ENCODE measurements at places on chromosomes 16 and 17.

GRCh38 chr17:56880133-56880532 is 33.7 kb downstream of the TRIM25 start:
- no peak for DNase-seq

GRCh38 chr17:28324781-28325180 is 5.8 kb downstream of the TMEM97 start:
- no peak for DNase-seq

DNA sequence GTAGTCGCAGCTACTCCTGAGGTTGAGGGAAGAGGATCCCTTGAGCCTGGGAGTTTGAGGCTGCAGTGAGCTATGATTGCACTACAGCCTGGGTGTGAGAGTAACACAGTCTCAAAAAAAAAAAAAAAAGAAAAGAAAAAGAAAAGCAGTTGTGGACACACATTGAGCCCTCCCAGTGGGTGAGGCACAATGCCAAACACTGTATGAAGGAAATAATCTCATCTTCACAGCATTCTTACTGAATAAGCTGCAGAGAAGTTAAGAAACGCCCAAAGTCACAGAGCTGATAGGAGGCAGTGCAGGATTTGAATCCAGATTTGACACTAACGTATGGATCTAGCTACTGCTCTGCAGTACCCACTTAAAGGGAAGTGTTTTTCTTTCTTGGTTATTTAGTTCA is 5.9 kb upstream of the LYZL6 start:
- DNase-seq = no peak

- DNase-seq = no peak
These were observed 184.8 kb upstream of the CIBAR2 start for GRCh38 chr16:85296859-85297660.

GRCh38 chr16:68411086-68411485 is 37.2 kb downstream of the SMPD3 start:
- DNase-seq = no peak

DNA sequence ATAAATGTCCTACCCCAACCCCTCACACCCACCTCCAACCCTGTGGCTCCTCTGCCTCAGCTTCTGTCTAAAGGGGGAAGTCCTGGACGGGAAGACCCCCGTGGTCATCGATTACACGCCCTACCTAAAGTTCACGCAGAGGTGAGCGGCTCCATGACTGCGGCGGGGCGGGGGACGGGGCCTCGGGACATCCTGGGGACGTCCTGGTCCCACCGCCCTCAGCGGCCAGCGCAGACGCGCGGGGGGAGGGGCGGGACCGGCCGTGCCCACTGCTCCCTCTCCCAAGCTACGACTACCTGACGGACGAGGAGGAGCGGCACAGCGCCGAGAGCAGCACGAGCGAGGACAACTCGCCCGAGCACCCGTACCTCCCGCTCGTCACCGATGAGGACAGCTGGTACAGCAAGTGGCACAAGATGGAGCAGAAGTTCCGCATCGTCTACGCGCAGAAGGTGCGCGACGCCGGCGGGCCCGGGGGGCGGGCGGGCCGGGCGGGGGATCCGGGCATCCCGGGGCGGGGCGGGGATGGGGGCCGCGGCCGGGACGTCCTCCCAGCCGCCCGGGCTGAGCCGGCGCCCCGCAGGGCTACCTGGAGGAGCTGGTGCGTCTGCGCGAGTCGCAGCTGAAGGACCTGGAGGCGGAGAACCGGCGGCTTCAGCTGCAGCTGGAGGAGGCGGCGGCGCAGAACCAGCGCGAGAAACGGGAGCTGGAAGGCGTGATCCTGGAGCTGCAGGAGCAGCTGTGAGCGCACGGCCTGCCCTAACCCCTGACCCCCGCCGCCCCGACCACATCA is 6.7 kb downstream of the RUNDC3A start:
- DNase-seq = no peak

- no peak for DNase-seq
These were observed 2.1 kb downstream of the CFAP20 start for GRCh38 chr16:58127033-58127556.

- no peak for DNase-seq
These were observed 2.5 kb upstream of the LASP1 start for GRCh38 chr17:38867179-38867967.

DNA sequence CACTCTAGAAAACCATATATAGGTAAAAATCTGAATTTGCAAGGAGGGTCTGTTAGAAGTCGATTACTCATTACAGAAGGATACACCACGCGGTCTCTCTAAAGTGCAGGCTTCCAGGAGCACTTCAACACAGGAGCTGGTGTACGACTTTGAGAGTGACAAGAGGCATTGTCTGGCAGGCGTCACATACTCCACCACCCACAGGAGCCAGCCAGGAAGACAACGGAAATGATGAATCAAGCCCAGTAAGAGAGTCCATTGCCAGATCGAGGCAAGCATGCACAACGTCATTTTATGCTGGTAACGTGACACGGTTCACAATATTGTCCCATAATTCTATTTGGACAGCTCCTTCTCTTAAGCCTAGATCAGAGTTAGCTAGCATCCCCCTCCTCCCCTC is 15.0 kb upstream of the CACNG4 start:
- DNase-seq = no peak

DNA sequence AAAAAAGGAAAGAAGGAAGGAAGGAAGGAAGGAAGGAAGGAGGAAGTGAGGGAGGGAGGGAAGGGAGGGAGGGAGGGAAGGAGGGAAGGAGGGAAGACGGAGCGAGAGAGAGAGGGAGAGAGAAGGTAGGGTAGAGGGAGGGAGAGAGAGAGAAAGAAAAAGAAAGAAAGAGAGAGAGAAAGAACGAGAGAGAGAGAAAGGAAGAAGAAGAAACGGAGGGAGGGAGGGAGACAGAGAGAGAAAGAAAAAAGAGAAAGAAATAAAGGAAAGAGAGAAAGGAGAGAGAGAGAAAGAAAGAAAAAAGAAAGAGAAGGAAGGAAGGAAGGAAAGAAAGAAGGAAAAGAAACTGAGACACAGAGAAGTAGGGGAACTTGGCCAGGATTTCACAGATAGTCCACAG is 8.4 kb upstream of the SLC6A2 start:
- DNase-seq = no peak

GRCh38 chr17:71631483-71631882 is 489.3 kb upstream of the SOX9 start:
- no peak for DNase-seq

DNA sequence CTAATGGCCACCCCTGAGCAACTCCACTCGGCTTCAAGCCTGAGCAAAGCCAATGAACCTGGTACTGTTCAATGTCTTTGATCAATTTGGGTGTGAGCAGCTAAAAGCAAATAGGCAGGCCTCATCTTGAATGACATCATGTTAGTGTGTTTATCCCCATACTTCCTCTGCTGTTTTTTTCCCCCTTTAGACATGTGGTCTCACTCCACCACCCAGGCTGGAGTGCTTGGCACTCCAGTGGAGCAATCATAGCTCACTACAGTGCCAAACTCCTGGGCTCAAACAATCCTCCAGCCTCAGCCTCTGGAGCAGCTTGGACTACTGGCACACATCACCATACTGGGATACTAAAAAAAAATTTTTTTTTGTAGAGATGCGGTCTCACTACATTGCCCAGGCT is 75.4 kb downstream of the ARHGAP17 start:
- no peak for DNase-seq

DNA sequence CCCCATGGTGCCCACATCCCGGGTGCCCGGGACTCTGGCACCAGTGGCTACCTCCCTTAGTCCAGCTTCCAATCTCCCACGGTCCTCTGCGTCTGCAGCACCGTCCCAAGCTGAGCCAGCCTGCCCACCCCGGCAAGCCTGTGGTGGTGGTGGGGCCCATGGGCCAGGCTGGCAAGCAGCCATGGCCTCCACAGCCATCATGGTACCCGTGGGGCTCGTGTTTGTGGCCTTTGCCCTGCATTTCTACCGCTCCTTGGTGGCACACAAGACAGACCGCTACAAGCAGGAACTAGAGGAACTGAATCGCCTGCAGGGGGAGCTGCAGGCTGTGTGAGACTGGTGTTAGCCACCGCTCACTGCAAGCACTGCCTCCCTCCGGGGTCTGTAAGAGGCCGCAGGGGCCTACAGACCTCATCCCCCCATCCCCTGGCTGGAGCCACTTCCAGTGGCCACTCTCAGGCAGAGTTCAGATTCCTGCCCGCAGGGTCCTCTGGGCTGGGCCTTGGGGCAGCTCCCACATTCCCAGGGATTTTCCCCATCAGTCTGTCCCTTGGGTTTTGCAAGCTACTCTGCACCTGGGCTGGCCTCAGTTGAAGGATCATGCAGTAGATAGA is 3.9 kb upstream of the SETD1A start:
- peak; percentile 46 for DNase-seq

GRCh38 chr17:55962951-55963401 is 190.3 kb upstream of the ANKFN1 start:
- DNase-seq = no peak

- no peak for DNase-seq
These were observed 6.2 kb downstream of the SLC12A3 start for GRCh38 chr16:56871172-56871593.

DNA sequence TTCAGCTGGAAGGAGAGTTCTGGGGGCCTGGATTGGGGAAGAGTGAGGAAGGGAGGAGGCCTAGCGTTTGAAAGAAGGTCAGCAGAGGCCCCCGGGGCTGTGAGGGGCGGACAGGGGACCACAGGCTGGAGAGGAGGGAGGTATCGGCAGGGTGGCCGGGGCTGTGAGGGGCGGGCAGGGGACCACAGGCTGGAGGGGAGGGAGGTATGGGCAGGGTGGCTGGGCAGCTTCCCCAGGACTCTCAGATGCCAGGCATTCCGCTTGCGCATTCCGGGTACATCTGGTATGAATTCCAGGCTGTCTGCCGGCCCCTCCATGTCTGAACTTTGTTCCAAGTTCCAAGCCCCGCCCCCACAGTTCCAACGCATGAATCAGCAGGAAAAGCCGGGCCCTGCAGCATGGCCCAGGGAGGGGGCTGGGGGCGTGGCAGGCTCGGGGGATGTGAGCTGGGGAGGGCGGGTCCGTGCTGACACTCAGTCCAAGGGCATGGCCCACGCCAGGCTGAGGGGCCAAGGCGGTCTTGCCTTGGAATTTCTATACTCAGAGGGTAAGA is 4.3 kb upstream of the TLCD2 start:
- DNase-seq = peak; percentile 73

DNA sequence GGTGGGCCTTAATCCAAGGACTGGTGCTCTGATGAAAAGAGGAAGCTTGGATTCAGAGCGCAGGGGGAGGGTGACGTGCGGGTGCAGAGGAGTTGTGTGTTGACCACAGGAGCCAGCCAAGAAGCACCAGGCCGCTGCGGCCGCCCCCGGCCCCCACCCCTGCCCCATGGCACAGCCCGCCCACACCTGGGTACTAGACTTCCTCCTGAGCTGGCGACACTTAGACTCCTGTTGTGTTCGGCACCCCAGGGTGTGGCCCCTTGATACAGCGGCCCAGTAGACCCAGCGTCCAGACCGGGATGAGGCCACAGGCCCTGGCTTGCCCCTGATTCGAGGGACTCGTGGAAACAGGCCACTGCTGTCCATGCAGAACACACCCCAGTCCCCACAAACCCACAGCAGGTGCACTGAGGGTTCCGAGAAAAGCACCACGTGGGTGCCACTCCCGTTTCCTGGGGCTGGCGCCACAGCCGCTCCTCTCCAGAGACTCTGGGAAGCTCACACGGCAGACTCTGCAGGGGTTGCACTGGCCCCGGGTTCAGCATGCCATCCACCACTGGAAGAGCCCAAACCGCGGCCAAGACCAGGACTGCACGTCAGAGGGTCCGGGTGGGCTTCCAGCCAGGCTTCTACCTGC is 5.7 kb upstream of the SNAI3 start:
- DNase-seq = no peak

DNA sequence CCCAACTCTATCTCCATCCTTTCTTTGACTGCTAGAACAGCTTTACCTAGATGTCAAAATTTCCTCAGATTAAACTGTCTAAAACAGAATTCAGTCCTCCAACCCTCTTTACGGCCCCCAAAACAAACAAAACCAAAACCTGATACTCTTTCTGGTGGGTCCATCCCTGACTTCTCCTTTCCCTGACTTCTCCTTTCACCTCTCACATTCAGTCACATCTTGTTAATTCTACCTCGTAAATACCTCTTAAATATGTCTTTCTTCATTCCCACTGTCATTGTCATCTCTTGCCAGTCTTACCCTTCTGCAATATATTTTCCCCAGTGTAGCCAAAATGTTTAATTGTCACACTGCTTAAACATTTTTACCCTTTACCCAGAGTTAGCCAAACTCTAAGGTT is 4.6 kb downstream of the PPM1E start:
- DNase-seq = no peak

- no peak for DNase-seq
These were observed 101.8 kb upstream of the METRNL start for GRCh38 chr17:82977606-82978005.

GRCh38 chr17:58184308-58184985 is 8.1 kb upstream of the EPX start:
- no peak for DNase-seq

GRCh38 chr17:50955160-50955559 is 89.0 kb upstream of the TOB1 start:
- DNase-seq = no peak

DNA sequence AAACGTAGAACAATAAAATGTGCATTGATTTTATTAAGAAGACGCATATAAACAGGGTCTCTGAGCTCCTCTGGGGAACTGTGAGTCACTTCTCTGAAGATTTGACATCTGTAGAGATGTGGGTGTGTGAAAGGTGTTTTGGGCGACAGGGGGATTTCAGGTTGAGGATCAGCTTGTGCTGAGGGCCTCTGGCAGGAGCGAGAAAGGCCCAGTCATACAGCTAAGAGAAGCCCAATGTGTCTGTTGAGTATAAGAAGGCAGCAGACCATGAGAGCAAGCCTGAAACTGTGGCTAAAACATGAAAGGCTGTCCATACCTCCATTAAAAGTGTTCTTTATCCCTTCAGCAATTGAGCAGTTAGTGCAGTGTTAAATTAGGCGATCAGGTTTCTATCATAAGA is 406.5 kb upstream of the MON1B start:
- DNase-seq = no peak

DNA sequence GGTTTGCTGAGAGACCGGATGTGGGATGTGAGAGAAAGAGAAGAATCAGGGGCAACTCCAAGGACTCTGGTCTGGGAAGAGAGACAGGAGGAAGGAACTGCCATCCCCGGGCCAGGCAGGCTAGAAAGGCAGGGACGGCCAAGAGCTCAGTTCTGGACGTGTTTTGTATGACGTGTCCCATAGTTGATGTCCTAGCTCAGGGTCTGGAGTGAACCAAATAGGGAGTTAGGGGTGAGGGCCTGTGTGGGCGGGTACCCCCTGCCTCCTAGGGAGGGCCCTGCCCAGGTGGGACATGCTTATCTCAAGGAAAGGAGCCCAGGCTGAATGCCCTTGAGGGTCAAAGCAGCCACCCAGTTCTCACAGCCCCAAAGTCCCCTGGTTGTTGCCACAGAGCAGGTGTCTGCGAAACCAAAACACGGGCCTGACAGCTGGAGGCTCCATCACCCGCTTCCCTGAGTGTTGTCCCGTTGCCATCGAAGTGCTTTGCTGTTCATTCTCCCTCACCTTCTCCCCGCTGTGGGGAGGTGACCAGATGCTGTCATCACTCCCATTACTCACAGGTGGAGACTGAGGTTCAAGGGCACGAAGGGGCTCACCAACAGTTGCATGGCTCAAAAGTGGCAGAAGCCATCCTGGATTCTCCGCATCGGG is 7.5 kb downstream of the ABCC3 start:
- DNase-seq = no peak

- DNase-seq = no peak
These were observed 4.3 kb upstream of the STAT5A start for GRCh38 chr17:42284024-42284369.

- DNase-seq = no peak
These were observed 3.6 kb downstream of the CRAMP1 start for GRCh38 chr16:1615761-1616160.

GRCh38 chr17:76381633-76382350 is 2.6 kb upstream of the SPHK1 start:
- DNase-seq = no peak

- no peak for DNase-seq
These were observed 1.7 kb downstream of the IL4R start for GRCh38 chr16:27315333-27316037.

- DNase-seq = no peak
These were observed 16.6 kb downstream of the NUDT7 start for GRCh38 chr16:77738706-77739558.
